Epithelial cell of esophagus (primary cell): ENCODE measurements at places on chromosomes 16 and 17.

- DNase-seq: no peak
These were observed 277.0 kb downstream of the WWOX start for GRCh38 chr16:78376452-78376851.

- DNase-seq: peak; percentile 49
These were observed 7.4 kb downstream of the ACD start for GRCh38 chr16:67652578-67653127.

- DNase-seq: no peak
These were observed 75.8 kb downstream of the RBFOX3 start for GRCh38 chr17:79534851-79535727.

DNA sequence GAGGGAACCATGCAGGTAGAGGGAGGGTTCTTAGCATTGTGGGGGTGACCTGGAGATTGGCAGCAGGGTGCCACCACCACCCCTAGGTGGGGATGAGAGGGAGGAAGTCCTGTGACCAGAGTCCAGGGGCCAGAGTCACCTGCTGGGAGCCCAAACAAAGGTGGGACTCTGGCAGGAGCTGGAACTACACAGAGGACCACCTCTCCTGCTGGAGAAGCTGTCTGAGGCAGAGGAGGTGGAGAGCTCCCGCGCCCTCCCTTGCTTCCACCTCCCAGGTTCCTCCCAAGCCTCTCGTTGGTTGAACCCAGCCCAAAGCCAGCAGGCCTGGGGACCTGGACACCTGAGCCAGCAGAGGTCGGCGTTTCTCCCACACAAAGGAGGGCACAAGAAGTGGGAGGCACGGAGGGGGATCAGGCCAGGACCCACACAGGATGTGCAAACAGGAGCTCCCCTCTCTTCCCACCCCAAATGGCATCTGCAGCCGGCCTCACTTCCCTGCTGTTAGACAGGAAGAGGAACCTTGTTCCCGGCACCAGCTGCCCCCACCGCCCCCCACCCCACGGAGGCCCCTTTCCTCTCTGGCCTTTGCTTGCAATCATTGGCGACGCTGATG lies 154.6 kb downstream of the SEC14L1 start:
- DNase-seq: no peak

GRCh38 chr16:78179666-78180065 lies 80.2 kb downstream of the WWOX start:
- DNase-seq: no peak

- peak; percentile 70 for DNase-seq
These were observed 1.0 kb upstream of the RHOT1 start for GRCh38 chr17:32141258-32141657.

DNA sequence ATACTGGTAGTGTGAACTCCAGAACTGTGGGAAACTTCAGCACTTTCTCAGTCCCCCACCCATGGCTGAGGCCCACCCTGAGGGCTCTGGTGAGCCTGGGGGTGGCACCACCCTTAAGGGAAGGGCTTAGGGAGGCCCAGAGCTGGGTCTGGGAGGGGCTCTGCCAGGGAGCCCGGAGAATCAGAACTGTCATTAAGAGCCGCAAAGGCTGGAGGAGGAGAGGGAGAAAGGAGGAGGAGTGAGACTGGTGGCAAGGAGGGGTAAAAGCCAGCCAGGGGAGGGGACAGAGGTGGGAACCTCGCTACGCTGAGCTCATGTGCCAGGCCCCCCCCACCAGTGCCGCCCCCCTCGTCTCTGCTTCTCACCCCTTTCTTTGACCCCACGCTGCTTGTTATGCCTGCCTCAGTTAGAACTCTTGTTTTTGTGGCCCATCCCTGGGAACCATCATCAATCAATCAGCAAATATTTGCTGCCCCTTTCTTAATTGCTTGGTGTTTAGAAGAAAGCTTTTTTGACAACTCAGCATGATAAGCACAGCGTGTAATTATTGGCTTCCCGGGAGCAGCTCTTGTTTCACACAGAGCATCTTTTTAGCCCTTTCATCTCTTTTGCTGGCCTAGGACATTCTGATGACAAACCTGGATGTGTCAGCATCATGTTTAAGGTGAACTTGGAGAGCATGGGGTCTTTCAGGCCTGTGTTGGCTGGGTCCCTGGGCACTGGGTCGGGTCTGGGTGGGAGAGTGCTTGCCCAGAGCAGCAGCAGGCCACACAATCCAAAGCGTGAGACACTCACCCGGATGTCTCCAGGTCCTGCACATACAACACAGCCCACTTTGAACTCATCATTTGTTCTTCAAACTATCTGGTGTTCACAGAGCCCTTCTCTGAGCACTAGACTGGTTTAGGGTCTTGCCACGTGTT lies 77.7 kb downstream of the NETO2 start:
- no peak for DNase-seq

GRCh38 chr17:50820651-50821050 lies 14.7 kb upstream of the WFIKKN2 start:
- DNase-seq: no peak

DNA sequence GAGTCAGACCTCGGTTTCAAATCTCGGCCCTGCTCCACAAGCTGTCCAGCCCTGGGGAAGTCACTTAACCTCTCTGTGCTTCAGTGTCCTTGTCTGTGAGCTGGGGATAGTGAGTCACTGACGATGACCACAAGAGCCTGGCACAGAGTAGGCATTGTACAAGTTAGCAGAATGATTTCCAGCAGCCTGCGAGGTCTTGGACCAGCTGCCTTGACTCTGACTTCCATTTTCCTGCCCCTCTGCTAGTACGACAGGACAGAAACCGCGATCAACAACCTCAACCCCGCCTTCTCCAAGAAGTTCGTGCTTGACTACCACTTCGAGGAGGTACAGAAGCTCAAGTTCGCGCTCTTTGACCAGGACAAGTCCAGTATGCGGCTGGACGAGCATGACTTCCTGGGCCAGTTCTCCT lies 20.7 kb downstream of the CPNE2 start:
- no peak for DNase-seq

- DNase-seq: no peak
These were observed 31.0 kb downstream of the MYH10 start for GRCh38 chr17:8599351-8600011.

DNA sequence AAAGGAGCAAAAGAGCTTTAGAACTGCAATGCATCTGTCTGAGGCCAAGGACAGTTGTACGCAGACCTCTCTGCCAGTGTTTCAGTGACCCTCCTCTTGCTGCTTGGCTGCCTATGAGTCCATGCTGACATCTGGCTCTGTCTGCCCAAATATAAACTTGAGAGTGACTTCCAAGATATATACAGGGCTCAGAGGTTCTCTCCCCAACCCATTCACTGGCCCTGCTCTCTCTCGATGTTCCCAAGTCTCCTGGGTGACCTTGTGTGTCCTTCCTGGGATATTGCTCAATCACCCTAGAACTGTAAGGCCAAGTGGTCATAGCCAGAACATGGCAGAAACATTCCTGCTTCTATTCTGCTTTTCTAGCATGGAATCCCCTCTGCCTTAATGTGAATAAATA lies 716.3 kb downstream of the WWOX start:
- no peak for DNase-seq

- no peak for DNase-seq
These were observed 251.9 kb downstream of the RBFOX1 start for GRCh38 chr16:7584561-7584960.

DNA sequence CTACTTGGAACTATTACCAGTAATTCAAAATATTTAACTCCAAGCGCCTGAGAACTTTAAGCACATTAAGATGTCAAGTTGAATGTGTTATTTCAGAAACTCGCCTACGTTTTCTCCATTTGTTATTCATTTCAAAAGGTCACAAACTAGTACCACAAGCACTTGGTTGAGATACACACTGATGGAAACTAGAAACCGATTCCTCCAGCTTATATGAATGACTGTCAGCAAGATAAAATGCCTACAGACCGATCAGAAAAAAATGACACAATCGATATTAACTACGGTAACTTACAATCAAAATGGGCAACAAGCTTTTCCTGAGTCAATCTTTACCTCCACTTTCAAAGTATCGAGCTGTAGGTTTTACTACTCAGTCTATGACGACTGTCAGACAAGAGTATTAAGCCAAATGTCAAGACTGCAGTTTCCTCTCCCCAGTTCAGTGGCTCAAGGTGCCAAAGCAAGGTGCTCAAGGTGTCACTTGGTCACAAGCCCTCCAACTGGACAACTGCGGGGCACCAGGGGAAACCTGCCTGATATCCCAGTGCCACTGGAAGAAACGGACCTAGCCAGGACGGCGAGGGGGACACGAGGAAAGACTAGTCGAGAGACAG lies 678 bp downstream of the SRP68 start:
- no peak for DNase-seq

- peak; percentile 96 for DNase-seq
These were observed 3.4 kb downstream of the ZNF688 start for GRCh38 chr16:30567991-30568638.

- peak; percentile 72 for DNase-seq
These were observed 21.4 kb downstream of the TRIM16 start for GRCh38 chr17:15662681-15663080.

- DNase-seq: no peak
These were observed 8.7 kb upstream of the TBX4 start for GRCh38 chr17:61443475-61443882.

DNA sequence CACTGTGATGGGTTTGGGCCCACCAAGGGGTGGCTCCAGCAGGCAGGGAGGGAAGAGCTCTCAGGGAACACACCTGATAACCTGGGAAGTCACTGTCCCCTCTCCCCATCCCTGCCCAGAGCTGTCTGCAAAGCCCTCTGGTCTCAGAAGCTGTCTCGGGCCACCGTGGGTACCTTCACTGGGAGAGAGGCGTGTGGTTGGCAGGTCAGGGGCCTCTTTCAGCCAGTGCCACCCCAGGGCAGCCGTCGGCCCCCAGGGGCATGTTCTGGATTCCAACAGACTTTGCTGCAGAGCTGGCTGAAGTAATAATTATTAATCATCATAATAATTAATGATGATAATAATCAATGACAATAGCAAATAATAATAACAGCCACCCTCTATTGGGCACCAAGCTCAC lies 21.1 kb downstream of the MGAT5B start:
- no peak for DNase-seq

DNA sequence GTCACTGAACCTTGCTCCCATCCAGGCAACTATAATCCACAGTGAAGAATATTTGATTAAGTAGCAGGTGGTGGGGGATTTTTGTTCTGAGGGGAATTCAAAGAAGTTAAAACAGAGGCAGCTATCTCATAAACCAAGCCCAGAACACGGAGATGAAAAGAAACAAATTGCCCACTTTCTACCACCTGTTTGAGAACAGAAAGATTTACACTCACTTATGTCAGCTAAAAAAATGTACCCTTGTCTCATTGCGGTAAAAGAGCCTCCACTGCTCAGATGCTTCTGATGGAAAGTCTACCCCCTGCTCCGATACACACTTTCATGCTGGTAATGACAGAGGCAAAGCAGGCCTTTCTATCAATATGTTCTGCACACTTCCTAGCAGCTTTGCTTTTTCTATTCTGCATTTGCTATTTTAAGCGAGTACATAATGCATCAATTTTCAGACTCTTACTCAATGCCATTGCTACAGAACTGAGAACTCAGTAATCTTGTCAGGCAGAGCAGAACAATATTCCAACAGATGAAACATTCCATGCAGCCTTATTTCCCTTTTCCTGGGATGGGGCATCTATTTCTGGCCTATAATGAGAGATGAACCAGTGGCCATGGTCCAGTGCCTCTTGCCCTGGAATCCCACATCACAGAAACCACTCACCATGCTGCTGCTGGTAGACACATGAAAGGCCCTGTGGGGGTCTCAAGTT lies 29.0 kb downstream of the CDK5R1 start:
- no peak for DNase-seq

DNA sequence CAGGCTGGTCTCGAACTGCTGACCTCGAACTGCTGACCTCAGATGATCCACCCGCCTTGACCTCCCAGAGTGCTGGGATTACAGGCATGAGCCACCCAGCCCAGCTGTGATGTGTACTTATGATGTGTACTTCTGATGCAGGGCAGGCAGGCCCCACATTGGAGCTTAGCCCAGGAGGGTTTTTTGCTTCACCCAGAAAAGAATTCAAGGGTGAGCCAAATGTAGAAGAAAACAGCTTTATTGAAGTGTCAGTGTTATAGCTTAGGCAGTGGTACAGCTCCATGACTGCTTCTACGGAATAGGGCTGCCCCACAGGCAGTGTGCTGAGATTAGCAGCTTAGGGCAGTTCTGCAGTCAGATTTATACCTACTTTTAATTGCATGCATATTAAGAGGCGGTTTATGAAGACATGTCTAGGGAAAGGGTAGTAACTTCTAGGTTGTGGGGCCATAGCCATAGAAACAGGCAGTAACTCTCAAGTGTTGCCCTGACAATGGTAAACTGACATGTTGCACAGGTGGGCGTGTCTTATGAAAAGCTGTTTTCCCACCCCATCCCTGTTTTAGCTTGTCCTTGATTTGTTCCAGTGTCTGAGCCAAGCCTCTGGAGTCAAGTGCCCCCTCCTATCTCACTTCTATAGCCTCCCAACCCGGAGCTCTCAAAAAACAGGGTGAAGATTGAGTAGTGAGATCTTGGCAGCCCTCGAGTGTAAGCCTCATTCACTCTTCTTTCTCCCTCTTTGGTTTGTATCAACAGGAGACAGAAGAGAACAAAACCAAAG lies 24.1 kb upstream of the POLR3E start:
- DNase-seq: no peak

GRCh38 chr17:8859804-8860430 lies 7.6 kb downstream of the PIK3R6 start:
- DNase-seq: no peak

DNA sequence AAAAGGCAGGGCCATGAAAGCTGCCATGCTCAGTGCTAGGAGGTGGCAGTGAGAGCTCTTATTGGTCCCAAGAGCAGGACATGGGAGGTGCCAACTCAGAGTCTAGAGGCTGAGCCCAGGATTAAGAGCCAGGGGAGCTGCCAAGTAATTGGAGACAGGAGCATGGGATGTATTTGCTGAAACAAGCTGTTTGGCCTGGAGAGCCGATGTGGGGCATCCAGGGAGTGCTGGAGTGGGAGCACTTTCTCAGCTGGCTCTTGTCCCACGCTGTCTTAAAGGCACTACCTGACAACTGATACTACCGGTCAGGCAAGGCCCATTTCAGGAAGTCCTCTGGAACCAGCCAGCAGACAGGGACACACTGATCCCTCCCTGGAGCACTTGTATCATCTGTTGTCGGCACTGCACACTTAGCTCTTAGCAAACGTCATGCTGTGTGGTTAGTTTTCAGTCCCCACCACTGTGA lies 19.3 kb downstream of the ANKFN1 start:
- no peak for DNase-seq
